ENCODE measurements at places on chromosomes 2 and 18.

DNA sequence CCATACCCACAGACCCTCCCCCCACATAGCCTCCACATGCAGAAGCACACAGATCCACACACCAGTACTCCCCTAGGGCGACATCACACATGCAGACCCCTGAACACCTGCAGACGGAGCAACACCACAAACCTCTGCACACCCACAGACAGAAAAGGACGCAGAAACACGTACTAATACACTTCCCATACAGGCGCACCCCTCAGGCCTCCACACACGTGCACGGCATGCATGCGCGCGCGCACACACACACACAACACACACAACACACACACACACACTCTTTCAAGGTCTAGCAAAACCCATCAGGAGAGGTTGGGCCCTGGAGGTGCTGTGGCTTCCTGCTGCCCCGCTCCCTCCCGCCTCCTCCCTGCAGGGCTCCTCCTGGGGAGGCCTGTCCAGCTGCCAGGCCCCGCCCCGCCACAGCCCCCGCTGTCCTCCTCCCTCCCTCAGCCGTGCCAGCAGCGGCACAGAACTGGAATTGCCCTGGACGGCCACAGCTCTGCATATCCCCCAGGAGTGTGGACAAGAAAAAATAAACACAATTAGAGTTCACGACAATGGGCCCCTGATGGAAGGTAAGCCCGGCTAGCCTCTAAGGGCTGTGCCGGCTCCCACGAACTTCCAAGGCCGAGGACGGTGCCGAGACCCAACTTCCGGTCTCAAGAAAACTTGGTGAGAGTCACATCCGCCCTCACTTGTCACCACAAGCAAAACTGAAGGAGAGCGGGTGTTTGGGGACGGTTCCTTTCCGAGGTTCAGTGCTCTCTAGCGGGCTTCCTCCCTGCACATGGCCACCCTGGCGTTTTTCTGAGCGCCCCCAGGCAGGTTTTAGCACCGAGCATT lies 6.8 kb downstream of the ZFP36L2 start:
- DNase-seq = peak; percentile 90

- DNase-seq = no peak
Observed at GRCh38 chr2:67839668-67840067, 223.1 kb downstream of the C1D start.

DNA sequence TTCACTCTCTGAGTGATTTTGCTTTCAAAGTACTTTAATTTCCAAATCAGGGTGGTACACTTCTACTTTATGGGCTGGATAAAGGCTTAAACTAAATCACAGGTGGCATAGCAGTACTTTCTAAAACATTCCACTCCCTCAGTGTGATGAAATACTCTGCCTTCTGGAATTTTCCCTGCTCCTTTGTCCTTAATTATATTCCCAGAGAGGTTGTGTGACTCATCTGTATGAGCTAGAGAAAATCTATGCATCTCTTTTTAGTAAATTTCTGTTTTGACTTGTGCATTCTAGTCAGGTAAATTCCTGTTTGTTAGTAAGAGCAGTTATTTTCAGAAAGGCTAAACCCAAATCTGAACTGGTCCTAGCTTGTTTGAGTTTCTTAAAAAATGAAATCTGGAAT lies 29.0 kb upstream of the PLA2R1 start:
- peak; percentile 64 for DNase-seq

GRCh38 chr2:8790739-8791162 lies 46.7 kb downstream of the KIDINS220 start:
- DNase-seq = no peak

GRCh38 chr2:234373060-234373459 lies 123.8 kb downstream of the ARL4C start:
- DNase-seq = peak; percentile 32

DNA sequence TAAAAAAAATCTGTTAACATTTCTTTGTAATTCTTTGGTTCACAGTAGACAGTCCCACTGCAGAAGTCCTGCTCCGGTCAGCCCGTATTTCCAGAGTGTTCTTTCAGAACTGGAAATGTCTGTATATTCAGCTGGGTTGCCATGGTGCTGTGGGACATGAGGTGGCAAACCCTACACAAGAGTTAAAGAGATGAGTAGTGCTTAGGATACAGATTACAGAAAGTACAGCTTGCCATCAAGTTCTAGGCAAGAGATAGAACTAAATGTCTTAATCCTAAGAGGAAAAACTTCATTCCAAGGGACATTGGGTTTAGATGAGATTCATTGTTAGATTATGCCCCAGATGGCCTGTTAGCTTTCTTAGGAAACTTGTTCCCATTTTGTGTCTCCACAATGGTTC lies 60.1 kb downstream of the FMNL2 start:
- no peak for DNase-seq

DNA sequence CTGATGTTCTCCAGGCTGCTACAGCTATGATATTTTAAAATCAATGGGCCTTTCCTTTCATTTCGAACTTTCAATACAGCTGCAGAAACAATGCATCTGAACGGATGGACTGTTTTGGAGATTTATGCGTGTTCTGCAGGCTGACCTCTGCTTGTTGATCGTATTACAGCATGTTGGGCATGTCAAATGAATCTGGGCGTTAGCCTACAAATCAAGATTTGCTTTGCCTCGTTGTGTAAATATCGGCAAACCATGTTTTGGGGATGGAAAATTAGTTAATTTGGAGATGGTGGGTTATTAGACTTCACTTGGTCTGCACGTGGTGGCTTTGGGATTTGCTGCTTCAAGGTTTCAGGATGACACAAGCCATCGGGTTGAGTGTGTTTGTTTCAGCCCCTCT lies 129.3 kb downstream of the AGAP1 start:
- DNase-seq = no peak

GRCh38 chr2:61722800-61723199 lies 131.1 kb downstream of the FAM161A start:
- DNase-seq = no peak

GRCh38 chr2:114222344-114222743 lies 220.1 kb upstream of the DPP10 start:
- no peak for DNase-seq

DNA sequence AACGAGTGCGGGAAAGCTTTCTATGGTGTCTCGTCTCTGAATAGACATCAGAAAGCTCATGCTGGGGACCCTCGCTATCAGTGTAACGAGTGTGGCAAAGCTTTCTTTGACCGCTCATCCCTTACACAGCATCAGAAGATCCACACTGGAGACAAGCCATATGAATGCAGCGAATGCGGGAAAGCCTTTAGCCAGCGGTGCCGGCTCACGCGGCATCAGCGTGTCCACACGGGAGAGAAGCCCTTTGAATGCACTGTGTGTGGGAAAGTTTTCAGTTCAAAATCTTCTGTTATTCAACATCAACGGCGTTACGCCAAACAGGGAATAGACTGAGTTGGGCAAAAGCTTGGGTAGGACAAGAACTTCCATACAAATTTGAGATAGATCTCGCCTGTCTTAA lies 16.2 kb downstream of the ZNF2 start:
- no peak for DNase-seq

DNA sequence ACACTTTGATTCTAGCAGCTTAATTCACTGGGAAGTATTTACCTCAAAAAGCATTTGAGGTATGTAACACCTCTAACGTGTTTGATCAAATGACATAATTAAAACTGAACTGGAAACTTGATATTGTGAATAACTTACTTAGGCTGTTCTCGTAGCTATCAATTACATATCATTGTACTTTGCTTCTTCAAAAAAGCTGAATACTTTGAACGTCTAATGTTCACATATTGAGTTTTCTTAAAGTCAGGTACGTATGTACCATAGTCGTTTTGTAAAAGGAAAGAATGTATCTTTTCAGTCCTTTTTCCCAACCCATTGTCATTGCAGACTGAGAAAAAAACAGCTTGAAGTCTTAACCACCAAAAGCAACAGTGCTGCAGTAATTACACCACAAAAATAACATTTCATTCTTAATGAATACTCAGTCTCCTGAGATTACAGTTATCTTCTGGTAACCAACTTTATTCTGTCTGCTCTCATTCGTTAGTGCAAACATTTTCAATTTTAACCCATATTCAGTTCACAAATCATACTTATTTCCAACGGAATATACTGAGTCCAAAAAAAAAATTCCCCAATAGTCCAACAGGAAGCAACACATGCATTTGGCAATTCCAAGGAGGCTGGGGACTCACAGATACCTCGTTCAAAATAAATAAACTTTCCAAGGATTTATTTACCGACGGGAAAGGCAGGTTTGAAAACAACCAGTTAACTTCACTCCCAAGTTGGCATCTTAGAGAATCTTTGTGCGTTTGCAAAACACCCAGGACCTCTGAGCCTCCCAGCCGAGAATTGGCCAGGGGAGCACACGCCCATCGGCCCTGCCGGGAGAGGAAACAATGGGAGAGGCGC lies 1.1 kb downstream of the CHN1 start:
- DNase-seq = peak; percentile 32

- peak; percentile 80 for DNase-seq
Observed at GRCh38 chr2:202317080-202317857, 51.7 kb downstream of the NOP58 start.

DNA sequence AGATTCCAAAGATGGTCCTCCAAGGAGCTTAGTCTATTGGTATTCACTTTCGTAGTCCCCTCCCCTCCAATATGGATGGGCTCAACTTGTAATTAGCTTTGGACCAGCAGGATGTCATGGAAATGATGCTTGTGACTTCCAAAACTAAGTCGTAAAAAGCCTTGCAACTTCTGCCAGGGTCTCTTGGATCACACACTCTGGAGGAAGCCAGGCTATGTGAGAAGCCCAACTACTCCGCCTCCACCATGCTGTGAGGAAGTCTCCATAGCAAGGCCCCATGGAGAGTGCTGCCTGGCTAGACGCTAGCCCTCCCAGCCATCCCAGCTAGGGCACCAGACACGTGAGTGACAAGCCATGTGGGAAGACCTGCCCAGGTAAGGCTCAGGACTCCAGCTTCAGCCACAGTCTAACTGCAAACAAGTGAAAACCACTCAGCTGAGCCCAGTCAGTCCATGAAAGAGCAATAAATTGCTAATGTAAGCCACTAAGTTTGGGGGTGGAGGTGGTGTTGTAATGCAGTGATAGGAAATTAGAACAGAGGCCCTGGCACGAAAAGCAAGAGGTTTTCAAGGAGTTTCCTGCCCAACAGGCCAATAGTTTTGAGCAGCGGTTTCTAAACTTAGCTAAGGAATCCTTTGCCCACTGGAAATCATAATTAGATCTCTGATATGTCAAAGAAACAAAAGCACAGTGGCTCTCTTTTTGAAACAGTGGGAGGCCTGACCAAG lies 77.5 kb upstream of the GLI2 start:
- DNase-seq = no peak

- DNase-seq = no peak
Observed at GRCh38 chr2:169351725-169352124, 10.6 kb downstream of the LRP2 start.

DNA sequence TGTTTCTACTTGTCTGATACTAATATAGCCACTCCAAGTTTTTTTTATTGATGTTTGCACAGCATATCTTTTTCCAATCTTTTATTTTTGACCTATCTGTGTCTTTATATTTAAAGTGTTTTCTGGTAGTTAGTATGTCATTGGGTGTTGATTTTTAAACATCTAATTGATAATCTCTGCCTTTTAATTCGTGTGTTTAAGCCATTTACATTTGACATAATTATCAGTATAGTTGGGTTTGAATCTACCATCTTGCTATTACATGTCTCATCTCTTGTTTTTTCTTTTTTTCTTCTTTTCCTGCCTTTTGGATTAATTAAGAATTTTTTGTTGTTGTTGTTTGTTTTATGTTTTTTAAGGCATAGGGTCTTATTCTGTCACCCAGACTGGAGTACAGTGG lies 44.2 kb downstream of the TAF1B start:
- no peak for DNase-seq

DNA sequence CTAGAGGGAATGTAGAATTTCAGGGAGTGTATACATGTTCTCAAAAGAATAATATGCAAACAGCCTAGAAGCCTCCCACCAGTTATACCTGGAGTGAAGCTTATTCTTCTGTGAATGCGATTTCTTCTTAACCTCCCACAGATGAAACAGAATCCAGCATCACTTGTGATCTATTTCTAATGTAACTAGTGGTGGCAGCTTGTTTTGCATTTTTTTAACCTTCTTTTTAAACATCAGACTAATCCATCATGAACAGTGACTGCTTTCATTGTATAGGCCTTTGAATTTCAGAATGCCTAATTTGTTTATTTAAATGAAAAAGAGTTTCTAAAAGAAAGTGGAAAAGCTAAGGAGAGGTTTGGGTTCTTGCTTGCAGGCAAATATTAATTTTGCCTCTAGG lies 85.7 kb upstream of the EPHA4 start:
- DNase-seq = no peak

DNA sequence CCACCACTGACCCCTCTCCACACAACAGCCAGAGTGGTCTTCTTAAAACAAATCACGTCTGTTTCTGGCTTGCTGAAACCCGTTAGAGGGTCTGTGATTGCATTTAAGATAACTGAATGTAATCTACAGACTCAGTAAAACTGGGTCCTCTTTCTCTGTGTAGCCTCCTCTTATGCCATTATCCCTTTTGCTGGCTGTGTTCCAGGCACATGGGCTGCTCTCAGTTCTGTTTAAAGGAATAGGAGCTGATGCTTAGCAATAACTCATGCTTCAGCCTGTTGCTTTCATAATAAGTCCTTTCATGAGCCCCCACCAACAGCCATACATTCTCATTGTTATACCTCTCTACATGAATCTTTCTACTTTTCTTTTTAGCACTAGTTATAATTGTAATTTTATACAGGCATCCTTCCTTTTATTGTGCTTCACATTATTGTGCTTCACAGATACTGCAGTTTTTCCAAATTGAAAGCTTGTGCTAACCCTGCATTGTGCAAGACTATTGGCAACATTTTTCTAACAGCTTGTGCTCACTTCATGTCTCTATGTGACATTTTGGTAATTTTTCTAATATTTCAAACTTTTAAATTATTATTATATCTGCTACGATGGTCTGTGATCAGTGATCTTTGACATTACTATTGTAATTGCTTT lies 782.6 kb downstream of the MBD2 start:
- DNase-seq = no peak

- DNase-seq = no peak
Observed at GRCh38 chr2:113692698-113693428, 63.6 kb downstream of the SLC35F5 start.

DNA sequence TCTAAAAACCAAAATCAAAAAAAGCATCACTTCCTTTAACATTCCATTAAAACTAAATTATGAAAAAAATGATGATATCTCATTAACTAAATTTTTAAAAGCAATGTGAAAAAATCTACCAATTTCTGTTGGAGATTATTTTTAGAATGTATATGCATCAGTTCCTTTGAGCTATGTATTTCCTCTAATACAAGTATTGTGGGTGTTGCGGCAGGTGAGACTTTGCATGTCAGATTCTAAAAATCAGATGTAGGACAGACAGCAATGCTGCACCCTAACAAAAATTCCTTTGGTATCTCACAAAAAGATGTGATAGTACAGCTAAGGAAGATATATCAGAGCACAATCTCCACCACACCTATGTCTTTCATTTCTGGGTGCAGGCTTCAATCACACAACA lies 6.8 kb downstream of the MBD2 start:
- DNase-seq = no peak

Measured in kidney tubule cell (primary cell).